ENCODE measurements at places on chromosomes 7 and 10.

DNA sequence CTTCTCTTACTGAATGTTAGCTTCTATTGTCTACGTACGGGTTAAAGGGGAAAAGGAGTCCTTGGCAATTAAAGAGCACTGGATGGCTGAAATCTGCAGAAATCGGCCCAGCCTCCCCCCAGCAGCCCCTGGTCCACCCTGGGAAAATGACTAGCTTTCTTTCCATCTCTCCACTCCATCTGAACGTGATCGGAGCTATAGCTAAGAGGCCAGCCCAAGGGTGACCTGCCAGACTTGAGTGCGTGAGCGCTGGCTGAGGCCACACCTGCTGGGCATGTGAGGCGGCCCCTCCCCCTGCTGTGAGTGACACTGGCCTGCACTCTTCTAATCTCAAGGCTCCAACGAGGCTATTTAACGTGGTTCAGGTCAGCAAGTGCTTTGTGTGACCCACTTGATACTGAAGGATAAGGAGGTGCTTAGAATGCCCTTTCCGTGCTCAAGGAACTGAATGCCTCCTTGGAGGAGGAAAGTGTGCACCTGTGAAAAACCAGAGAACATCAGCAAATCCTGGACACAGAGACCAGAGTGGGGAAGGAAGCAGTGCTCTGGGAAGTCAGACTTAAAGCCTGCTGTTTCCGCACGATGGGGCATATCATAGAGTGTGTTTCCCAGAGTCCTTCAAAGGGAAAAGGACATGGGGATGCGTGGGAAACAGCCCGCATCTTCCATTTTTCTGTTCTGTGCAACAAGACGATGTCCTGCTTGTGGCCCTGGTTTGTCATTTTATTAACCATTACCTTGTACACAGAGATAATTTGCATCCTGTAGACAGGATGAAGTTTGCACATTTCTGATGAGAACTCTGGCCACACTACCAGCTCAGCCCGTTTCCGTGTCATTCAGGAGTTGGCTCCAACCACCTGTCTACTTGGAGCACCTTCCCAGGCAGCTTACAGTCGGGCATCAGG lies 12.5 kb upstream of the MNX1 start:
- no peak for DNase-seq

DNA sequence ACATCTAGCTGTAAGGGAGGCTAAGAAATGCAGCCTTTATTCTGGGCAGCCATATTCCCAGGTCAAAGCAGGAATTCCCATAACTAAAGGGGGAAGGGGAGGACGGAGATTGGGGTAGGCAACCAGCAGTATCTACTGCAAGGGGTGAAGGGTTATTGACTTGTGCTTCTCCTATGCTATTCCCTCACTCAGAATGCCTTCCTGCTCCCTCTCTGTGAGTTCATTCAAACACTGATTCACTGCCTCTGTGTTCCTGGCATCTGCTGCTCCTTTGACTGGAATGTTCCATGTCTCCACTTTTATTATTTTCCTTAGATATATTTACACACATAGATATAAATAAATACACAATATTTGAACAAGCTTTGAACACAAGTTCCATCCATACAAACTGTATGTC lies 11.1 kb downstream of the HTR7 start:
- DNase-seq: no peak

DNA sequence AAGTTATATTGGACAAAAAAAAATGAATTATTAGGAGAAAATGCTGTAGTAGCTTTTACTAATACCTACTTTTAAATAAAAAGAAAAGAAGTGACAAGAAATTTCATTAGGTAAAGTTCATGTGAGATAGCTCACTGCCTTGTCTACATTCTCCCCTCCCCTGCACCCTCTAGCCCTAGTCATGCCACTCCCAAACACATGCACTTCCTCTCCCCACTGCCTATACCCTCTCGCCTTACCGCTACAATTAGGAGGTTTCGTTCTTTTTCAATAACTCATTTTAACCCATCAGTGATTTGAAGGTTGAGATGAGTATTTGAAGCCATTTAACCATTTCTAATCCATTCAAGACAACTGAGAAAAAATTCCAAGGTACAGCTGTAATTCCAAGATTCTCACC lies 75.3 kb downstream of the HIBADH start:
- no peak for DNase-seq

DNA sequence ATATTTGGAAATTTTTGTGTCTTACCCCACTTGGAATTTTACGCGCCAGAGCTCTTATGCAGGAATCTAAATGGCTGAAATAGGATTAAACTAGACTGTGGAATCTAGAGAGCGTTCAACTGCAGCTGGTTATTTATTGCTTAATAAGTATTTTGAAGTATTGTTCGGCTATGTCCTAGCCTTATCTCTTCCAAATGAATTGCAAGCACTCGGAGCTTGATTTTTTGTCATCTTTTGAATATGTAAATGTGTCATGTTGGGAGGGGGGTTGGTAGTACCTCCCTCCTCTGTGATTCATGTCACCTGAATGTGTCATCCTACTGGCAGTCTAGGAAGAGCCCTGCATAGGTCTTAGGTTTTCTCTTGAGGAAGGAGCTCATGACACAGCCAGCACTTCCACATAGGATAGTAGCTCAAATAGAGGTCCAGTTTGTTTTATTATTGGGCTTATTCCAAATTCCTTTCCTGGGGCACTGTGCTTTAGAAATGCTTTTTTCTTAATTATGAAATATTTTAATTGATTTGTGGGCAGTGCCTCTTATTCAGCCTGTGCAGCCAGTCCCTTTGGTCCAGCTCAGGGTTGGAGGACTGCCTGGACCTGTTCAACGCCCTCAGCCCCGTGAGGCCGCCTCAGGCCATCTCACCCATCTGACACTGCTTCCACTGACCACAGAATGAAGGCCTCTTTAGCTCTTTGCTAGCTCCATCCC lies 22.5 kb upstream of the TRIL start:
- DNase-seq: no peak

DNA sequence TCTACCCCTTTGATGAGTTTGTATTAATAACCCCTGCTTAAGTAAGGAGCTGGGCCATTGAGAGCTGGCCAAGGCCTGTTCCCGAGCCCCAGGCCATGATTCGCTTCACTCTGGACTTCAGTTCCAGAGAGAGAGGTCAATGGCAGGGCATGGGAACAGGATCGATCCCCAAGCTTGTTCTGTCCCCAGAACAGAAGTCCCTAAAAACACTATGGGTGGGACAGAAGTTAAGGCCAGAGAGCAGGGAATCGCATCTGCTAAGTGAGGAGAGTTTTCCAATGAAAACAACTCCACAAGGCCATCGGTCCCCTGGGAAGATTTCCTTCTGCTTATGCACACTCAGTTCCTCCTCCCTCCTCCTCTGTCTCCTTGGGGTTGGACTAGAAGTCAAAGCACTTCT lies 159.6 kb downstream of the LSM5 start:
- no peak for DNase-seq
